Activated CD8-positive, alpha-beta memory T cell treated with anti-CD3 and anti-CD28 coated beads for 1 hour (primary cell): ENCODE measurements at places on chromosomes 6 and 20.

DNA sequence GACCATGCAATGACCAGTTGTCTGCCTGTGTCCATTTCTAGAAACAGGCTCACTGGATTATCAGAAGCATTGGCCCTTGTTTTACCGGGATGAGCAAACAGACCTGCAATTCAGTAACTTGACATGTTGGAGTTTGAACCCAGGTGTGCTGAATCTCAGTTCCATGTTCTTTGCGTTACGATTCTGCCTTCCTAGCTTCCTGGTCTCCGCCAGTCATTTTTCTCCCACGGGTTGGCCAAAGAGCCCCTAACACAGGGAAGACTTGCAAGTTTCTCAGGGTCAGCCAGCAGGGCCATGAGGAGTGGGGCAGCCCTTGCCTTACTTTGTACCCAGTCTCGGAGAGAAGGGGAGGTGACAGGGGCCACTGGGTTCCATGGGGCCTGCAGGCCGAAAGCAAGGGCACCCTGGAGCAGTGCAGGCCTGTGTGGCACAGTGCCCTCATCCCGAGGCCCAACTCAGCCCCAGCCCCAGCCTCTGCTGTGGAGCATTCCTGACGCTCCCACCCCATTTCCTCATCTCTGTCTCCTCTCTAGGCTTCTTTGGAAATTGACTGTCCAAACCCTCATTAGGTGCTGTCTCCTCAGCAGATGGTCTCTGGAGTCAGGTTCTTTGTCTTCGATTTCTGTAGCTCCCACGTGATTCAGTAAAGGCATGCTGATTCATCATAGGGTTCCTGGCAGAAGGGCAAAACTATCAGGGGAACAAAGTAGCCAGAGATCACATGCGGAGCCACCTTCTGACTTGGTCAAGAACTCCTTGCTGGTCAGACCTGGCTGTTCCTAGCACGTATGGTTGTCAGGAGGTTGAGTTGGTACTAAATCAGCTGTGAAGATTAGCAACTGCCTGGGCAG, 23.6 kb downstream of the CDS2 start:
- no peak for DNase-seq

- DNase-seq = no peak
Observed at GRCh38 chr20:58519940-58520712, 4.9 kb upstream of the APCDD1L start.

- peak; percentile 40 for DNase-seq
Observed at GRCh38 chr20:63706852-63707557, 771 bp downstream of the ARFRP1 start.

DNA sequence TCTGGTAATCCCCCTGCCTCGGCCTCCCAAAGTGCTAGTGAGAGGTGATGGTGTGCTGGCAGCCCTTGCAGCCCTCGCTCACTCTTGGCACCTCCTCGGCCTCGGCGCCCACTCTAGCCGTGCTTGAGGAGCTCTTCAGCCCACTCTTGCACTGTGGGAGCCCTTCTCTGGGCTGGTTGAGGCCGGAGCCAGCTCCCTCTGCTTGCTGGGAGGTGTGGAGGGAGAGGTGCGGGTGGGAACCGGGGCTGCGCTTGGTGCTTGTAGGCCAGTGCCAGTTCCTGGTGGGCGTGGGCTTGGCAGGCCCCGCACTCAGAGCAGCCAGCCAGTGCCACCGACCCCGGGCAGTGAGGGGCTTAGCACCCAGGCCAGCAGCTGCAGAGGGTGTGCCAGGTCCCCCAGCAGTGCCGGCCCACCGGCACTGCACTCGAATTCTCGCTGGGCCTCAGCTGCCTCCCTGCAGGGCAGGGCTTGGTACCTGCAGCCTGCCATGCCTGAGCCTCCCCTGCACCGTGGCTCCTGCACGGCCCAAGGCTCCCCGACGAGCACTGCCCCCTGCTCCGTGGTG, 189.0 kb upstream of the ASCC3 start:
- no peak for DNase-seq

DNA sequence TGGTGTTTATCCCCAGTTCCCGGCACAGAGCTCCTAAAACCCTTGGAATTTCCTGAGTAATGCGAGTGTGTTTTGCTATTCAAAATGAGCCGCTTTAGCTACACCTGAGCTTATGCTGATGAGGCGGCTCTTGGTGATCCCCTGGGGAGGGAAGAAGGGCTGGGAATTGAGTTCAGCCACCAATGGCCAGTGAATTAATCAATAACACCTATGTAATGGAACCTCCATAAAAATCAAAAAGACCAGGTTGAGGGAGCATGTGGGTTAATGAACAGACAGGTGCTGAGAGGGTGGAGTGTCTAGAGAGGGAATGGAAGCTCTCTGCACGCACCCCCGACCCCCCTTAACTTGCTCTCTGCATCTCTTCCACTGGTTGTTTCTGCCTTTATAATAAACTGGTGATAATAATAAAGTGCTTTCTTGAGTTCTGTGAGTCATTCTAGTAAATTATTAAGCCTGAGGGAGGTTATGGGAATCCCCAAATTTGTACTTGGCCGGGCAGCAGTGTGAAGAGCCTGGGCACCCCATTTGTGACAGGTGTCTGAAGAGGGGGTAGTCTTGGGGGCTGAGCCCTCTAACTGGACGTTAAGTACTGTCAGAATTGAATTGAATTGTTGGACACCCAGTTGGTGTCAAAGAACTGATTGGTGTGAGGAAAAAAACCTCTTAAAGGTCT, 24.6 kb upstream of the SERPINB1 start:
- no peak for DNase-seq
